LNCaP clone FGC (cell line): ENCODE measurements at places on chromosomes 2 and 18.

DNA sequence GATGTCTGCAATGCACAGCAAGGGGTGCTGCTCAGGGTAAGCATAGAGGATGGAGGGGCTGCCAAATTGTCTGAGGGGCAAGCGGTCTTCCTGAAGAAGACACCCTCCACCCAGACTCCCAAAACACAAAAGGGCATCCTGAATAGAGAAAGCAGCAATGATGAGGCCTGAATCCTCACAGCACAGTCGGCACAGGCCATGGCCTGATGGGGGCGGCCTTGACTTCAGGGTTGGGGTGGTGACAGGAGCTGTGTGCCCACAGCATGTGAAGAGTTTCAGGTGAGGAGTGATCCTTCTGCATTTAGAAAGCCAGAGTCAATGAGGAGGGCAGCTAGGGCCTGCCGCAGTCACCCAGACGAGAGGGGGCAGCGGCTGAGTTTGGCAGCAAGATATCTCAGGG lies 159.4 kb downstream of the GALNT14 start:
- no peak for DNase-seq

DNA sequence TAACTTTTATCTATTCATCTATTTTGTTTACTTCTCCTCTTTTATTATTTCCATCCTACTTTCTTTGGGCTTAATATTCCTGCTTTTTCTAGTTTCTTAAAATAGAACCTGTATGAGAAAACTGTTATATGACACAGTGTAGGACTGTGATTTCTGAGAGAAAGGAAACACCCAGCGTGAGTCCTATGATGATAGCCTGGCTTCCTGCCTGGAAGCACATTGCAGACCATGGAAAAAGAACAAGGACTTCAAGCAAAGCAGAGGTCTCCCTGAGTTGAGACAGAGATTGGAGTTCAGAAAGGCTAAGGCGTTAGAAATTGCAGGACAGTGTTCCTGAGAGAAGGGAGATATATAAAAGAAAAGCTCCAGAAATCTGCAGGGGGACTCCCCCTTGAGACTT lies 7.8 kb downstream of the RBM44 start:
- no peak for DNase-seq

DNA sequence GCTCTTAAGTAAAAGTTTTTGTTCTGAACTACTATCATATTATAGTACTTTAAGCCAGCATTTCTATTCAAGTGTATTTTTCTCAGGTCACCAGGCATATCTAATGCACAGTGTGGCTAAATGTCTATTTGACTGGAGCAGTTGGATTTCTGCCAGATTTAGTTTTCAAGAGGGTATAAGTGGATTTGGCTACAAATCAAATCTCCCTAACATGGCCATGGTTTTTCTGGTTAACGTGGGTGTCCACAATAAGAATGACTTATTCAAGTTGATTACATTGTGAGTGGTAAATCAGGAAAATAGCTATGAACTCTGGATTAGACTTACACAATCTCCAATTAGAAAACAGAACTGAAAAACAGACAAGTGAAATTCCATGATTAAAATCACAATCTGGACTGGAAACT lies 5.7 kb upstream of the CHN1 start:
- DNase-seq: no peak

DNA sequence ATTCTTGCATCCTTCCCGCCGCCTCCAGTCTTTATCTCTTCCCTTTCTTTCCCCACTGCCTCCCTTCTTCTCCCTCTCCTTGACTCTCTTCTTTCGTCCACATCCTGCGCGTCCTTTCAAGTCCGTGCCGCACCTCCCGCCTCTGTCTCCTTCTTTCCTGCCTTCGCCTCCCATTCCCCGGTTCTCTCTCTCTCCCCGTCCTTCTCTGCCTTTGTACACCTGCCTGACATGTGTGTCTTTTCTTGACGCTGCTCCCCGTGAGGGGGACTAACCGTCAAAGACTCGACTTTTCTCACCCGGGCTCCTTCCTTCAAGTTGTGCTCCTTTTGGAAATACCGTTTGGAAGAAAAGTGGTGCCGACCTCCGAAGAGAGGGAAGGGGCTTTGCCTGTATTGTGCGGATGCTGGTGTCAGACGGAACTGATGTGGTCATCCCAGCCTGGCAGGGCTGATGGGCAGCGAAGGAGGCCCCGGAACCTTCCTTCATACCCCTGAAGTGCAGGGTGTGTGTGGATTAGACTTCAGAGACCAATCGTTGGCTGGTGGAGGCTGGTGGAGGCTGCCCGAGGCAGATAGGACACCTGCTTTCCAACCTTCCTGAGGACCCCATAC lies 879 bp downstream of the TMEM178A start:
- DNase-seq: no peak

DNA sequence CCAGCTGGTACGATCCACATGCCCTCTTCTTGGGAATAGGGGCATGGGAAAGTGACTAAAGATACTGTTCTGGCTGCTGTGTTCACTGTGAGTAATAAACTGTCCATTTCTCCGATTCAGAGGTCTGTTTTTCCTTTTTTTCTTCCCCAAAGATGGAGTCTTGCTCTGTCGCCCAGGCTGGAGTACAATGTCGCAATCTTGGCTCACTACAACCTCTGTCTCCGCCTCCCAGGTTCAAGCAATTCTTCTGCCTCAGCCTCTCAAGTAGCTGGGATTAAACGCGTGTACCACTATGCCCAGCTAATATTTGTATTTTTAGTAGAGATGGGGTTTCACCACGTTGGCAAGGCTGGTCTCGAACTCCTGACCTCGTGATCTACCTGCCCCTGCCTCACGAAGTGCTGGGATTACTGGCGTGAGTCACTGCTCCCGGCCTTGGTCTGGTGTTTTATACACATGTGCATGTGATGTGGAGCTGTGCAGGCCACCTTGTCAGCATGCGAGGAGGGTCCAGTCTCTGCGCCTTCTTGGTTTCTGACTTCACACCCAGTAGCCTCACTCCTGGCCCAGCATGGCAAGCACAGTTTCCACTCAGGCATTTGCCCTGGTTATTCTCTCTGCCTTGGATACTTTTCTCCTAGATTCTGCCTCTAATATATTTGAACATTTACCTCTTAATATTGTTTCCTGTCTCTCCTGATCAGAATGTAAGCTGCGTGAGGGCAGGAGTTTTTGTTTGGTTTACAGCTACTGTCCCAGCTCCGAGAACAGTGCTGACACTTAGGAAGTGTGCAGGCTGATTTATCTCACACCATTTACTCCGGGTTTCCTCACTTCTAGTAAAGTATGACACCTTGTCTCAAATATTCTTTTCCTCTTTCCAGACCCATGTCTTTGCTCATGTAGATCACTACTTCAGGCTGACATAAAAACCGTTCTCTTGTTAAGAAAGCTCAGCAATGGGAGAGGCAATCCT lies 19.7 kb downstream of the PTPN18 start:
- DNase-seq: no peak

DNA sequence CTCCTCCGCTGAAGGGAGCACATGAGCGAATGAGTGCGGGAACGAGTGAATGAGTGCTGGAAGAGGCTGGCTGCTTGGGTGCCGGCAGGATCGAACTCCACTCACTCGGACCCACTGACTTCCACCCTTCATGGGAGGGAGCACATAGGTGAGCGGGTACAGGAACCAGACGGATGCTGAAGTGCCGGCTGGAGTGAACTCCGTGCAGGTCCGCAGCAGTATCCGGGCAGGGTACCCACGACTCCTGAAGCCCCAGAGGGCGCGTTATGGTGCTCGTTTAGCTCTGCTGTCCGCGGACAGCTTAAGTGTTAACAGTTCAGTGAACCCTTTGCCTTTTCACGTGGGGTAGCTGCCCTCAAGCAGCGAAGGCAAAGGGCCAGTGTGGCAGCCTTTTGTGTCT lies 23.2 kb downstream of the RPRM start:
- no peak for DNase-seq

GRCh38 chr18:2588666-2589344 lies 17.4 kb downstream of the NDC80 start:
- no peak for DNase-seq

DNA sequence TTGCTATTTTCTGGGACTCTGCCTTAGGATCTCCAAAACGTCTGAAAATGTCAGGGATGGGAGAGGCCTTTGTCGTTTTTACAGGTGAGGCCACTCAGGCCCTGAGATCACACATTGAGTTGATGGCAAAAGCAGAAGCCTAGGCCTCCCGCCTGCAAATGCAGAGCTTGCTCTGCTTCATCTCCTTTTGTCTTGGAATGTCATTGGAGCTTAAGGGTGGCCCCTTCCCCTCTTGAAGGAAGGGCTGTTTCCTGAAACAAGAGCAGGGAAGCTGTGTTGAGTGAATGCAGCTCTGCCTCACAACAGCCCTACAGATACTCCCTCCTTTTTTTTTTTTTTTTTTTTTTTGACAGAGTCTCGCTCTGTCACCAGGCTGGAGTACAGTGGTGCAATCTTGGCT lies 123.5 kb downstream of the GLI2 start:
- DNase-seq: no peak

- DNase-seq: no peak
These were observed 34.5 kb upstream of the ARL5A start for GRCh38 chr2:151862700-151863099.

DNA sequence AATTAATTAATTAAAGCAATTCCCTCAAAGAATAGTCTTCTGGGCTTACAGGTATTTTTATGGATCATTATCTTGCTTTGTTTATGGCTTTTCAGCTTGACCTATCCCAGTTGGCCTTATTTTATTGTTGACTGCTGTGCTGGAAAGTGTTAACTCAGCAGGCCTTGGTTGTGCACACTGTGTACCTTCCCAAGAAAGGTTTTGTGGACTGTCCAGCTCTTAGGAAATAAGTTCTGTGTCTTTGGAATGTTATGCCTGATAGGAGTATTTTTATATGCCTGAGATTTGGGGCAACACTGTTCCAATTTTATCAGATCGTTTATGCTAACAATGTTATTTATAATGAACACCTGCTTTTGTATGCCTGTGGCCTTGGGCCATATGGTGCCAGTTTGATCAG lies 671.9 kb upstream of the ZNF804A start:
- DNase-seq: peak; percentile 66

GRCh38 chr2:240163844-240164574 lies 23.6 kb upstream of the OTOS start:
- DNase-seq: no peak

GRCh38 chr18:13551305-13551603 lies 175.1 kb downstream of the FAM210A start:
- no peak for DNase-seq
